ENCODE measurements at places on chromosomes 16 and 17.

DNA sequence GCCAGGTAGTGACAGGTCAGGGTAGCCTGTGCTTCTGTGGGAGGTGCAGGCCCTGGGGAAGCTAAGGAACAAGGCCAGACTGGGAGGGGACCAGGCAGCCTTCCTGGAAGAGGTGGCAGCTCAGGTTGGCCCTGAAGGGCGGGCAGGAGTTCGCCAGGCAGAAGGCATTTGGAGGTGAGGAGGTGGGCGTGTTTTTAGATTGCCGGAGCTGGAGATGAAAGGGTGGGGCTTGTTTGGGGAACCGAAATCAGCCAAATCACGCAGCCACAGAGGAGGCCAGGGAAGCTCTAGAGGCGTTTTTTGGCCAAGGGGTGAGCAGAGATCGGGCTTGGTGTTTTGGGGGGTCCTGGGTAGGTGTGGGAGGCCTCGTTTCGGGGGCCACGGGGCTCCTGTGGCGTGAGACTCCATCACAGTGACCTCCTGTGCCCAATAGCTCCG, 7.6 kb downstream of the ADCY7 start:
- no peak for DNase-seq

GRCh38 chr17:75308732-75309629, 19.7 kb upstream of the SLC25A19 start:
- no peak for DNase-seq

- no peak for DNase-seq
Measured at GRCh38 chr16:2786061-2786825, 1.1 kb downstream of the PRSS33 start.

GRCh38 chr16:65309354-65309753, 187.5 kb upstream of the CDH11 start:
- DNase-seq = no peak

- peak; percentile 83 for DNase-seq
Measured at GRCh38 chr17:59753522-59754467, 46.3 kb downstream of the VMP1 start.

GRCh38 chr16:3187798-3188674, at the start of gene OR1F1:
Gene OR1F1, plus strand, starts transcription at chr16:3188204.
- no peak for DNase-seq

- DNase-seq = no peak
Measured at GRCh38 chr17:29622337-29623282, at the start of gene CORO6. Gene CORO6, minus strand, starts transcription at chr17:29622912. Its CDS starts 1,491 bp downstream, at chr17:29621421.

DNA sequence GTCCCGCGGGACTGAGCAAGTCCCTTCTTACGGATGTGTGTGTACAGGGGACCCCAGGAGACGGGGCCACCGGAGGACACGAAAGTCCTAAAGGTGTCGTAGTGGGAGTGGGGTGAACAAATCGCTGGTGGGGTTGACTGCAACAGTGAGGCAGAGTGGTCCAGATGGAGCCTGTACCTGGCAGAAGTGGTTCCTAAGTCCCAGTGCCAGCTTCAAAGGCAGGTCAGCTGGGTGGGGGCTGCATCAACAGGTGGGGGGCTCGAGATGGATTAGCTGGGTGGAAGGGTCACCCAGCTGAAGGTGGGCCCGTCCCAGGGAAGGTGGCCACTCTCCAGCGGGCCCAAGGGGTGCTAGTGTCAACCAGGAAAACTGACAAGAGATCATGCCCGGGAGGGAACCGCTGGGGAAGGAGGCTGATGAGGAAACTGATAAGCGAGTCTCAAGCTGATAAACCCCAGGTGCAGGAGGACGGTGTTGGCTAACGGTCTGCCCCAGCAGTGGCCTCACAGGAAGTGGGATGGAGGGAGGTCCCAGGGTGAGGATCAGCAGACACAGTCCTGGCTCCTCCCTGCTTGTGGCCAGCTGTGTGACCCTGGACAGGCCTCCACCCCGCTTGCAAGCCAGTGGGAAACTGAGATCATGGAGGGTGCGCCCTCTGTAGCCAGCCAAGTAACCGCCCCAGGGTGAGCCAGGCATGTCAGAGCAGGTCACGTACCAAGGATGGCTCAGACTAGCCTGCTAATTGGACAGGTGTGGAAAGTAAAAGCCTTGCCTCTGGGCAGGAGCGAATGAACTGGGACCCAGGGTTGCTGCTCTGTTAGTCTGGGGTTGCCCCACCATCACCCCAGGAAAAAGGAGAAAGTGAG, 1.0 kb downstream of the ORAI3 start:
- no peak for DNase-seq

DNA sequence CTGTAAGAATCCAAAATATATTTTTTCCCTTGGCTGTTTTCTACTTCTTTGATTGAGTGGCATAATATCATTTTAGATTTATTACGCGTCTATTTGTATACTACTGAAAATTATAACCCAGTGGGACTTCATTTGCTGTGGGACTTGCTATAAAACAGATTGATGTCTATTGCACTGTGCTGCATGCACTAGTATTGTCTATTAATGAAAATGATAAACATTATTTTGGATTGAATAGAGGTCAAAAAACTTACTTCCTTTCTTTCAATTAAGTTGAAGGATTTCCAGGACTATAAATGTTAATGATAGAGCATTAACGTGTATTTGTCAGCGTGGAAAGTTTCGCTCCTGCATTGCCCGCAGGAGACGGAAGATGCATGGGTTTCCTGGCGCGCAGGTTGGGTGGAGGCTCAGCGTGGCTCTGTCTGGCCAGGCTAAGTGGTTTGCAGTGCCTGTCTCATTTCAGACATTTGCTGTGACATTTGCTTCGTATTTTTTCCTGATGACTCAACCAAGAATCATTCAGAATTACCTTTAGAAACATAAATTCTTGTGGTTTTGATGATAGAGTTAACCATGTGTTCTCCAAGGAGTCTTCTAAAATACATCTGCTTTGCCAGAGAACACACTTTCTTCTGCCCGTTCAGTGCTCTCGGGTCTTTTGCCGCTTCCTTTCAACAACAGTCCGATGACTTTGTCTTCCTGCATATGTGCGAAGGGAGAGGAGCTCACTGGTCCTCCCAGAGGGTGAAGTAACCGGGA, 216.7 kb downstream of the RPTOR start:
- no peak for DNase-seq

GRCh38 chr17:20207262-20207985, 198.3 kb downstream of the SPECC1 start:
- DNase-seq = no peak

- DNase-seq = no peak
Measured at GRCh38 chr17:45692661-45693060, 91.5 kb upstream of the CRHR1 start.

DNA sequence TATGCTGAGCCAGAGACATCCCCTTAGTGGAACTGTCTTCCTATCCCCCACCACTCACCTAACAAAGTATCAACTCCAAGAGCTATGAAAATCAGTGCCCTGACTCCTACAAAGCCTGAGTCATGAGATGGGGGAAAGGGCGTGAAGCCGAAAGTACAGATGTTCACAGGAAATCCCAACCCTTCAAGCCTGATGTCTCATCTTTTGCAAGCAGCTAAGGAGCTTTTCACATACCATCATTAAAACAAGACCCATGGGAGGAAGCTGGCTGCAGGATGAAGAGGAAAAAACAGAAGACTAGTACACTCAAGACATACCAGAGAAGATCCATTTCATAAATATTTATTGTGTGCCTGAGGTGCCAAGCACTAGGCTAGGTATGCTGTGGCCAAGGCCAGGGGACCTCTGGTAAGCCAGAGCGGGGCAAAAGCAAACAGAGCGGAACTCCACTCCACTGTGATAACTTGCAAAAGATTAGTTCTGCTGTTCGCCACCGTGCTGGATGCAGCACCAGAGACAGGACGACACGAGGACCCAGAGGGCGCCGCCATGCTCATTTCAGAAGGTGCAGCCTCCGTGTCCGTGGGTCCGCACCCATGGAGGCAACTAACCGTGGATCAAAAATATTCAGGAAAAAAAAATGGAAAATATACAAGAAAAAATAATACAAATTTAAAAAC, 4.5 kb upstream of the MNT start:
- DNase-seq = no peak

- no peak for DNase-seq
Measured at GRCh38 chr17:30926516-30926915, 4.8 kb downstream of the ADAP2 start.

DNA sequence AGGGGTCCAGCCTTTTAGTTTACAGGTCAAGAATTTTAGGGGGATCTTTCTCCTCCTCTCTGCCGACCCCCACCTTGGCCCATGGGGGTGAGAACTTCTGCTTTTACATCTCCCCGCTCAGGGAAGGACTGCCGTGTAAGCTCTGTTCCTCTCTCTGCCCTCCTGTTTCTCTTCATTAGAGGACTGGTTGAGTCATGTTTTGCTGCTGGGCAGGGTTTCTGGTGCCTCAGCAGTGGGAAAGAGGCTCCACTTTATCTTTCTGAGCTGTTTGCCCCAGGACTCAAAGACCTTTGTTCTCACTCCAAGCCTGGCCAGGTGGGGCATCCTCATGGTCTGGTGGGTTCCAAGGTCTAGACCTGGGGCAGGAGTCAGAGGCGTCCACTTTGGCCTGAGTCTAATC, 93.0 kb downstream of the UTP18 start:
- DNase-seq = no peak

DNA sequence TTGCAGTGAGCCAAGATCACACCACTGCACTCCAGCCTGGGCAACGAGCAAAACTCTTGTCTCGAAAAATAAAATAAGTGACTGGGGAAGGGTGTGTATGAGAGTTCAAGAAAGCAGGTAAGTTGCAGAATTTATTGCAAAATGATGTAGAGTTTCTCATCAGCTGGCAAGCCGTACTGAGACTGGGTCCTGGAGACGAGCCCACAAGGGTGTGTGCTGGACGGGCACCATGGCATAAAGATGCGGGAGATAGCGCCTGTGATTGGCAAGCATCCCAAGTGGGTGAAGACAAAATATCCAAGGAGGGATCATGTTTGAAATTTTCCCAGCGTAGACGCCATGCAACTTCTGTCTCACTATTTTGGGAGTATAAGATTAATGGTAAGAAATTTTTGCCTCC, 59.4 kb downstream of the WNT3 start:
- DNase-seq = no peak

- no peak for DNase-seq
Measured at GRCh38 chr16:1909561-1910231, 8.5 kb downstream of the HS3ST6 start.

GRCh38 chr17:55734128-55734781, 11.6 kb upstream of the TMEM100 start:
- no peak for DNase-seq

DNA sequence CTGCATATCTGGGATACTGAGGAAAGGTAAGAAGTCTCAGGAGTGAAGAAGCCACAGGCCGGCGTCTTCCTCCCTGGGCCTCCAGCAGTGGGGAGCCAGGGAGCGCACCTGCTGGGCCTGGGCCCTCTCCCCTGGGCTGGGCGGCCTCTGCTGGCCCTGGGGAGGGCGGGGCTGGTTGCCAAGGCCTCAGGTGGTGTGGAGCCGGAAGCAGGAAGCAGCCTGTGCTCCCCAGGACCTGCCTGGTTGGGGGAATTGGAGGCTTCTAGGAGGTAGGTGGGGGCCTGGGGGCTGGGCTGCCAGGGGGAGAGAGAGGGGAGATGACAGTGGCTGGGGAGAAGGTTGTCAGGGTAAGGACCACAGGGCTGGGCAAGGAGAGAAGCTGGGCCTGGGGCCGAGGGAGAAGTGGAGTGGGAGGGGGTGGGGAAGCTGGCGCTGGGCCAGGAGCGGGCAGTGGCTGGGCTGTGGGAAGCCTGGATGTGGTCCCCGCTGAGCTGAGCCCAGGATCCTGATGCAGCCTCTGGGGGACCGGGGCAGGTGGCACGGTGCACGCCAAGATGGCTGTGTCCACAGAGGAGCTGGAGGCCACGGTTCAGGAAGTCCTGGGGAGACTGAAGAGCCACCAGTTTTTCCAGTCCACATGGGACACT, at the start of gene SMIM22:
Gene SMIM22 (plus strand): TSS at position 189 of the 647 bp plus-strand sequence. CDS start 366 bp downstream, at position 555.
- DNase-seq = no peak

GRCh38 chr17:10428781-10429180, 7.0 kb upstream of the MYH8 start:
- no peak for DNase-seq

DNA sequence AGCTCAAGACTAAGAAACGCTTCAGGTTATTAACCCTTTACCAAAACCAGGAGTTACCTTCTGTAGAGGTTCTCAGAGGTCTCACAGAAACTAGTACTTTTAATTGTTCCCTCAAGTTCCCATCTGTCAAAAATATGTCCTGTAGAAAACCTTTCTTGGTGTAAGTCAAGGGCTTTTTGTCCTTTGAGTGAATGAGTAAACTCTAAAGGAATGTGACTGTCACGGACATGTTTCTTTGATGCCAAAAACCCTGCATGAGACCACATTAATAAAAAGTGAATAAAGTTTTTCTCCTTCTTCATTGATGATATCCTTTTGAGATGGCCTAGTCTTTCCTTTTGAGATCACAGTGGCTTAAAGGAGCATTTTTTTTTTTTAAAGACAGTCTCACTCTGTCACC, 102.9 kb downstream of the NLK start:
- DNase-seq = no peak

DNA sequence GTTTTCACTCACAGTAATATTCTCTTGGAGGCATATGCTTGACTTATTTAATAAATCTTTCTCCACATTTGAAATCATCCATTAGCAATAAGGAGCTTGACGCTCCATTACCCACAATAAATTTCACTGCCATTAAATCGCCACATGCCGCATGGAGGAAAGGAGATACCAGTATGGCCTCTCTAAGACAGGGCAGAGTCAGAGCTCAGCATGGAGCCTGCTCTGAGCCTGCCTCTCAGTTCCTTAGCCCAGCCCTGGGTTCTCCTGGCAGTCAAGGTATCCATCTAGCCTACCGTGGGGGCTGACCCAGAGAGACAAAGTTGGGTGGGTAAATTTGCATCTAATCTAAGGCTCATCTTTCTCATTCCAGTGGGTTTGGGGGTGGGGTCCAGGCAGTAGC, 80.3 kb upstream of the CES5A start:
- DNase-seq = no peak

DNA sequence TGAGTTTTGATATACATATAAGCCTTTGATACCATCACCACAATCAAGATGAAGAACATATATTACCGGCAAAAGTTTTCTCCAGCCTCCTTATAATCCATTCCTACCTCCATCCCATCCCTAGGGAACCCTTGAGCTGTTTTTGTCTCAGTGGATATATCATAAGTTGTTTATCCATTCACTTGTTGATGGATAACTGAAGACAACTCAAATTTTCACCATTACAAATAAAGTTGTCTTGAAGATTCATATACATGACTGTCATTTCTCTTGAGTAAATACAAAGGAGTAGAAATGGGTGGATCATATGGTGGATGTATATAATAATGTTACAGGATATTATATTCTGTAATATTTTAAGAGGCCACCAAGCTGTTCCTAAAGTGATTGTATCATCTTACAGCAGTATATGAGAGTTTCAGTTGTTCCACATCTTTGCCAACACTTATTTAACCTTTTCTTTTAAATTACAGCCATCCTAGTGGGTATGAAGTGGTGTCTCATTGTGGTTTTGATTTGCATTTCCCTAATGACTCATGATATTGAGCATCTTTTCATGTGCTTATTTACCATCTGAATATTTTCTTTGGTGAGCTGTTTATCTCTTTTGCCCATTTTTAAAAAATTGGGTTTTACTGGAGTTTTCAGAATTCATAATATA, 17.4 kb downstream of the NF1 start:
- no peak for DNase-seq

GRCh38 chr17:72346306-72346705, 225.5 kb downstream of the SOX9 start:
- DNase-seq = no peak

- DNase-seq = no peak
Measured at GRCh38 chr16:81767987-81768592, 11.0 kb upstream of the PLCG2 start.
